Esophagus squamous epithelium (tissue), 5 donors: ENCODE measurements at places on chromosomes 7 and 10.
A peak's percentile ranks its signal among the peaks of the same experiment; 100 is the strongest.

- H3K27me3 ChIP-seq = no peaks in the 10 kb centered on the region
- no peak overlapping the region for H3K27ac ChIP-seq
Observed at GRCh38 chr7:151265351-151265931, 16.9 kb upstream of the SMARCD3 start.

- no peak for DNase-seq
- no peaks in the 10 kb centered on the region for H3K36me3 ChIP-seq
- no peaks in the 10 kb centered on the region for H3K4me1 ChIP-seq
- peak overlapping the region; percentile 77 for H3K27ac ChIP-seq
- H3K4me3 ChIP-seq = no peak overlapping the region
Observed at GRCh38 chr7:128781851-128782250, 6.3 kb upstream of the OPN1SW start.

GRCh38 chr7:128877756-128878120, 15.1 kb downstream of the ATP6V1F start:
- no peaks in the 10 kb centered on the region for H3K27me3 ChIP-seq
- H3K4me1 ChIP-seq = peaks cover 18% of the 10 kb centered on the region
- H3K27ac ChIP-seq = no peak overlapping the region
- no peak overlapping the region for H3K4me3 ChIP-seq
- no peak for DNase-seq

GRCh38 chr7:143384148-143384547, 3.0 kb downstream of the ZYX start:
- no peak for DNase-seq
- peak overlapping the region; percentile 99 for H3K4me3 ChIP-seq
- H3K4me1 ChIP-seq = peaks cover 86% of the 10 kb centered on the region
- H3K27ac ChIP-seq = peak overlapping the region; percentile 100
